Left lobe of liver (tissue), 2 donors: ENCODE measurements at places on chromosomes 2 and 18. TPM values are rescaled to one million over a fixed set of nuclear protein-coding genes. Genes with fewer than 3 reads are reported as not detected.

The RAB17 gene
- total RNA-seq = 88.5 TPM

The SERPINB11 gene
- not detected for total RNA-seq

The MYCN gene
- total RNA-seq = 0.73 TPM

The FBXO41 gene
- total RNA-seq = 0.33 TPM

The KIAA2012 gene
- total RNA-seq = 0.30 TPM

The IL1RL2 gene
- total RNA-seq = 2.5 TPM

The COLEC11 gene
- total RNA-seq = 40.1 TPM

The CFAP65 gene
- 0.05 TPM for total RNA-seq

The HOXD8 gene
- not detected for total RNA-seq

The DPYSL5 gene
- total RNA-seq = not detected

The CPLX4 gene
- total RNA-seq = not detected

The FTCDNL1 gene
- total RNA-seq = 7.8 TPM

DNA sequence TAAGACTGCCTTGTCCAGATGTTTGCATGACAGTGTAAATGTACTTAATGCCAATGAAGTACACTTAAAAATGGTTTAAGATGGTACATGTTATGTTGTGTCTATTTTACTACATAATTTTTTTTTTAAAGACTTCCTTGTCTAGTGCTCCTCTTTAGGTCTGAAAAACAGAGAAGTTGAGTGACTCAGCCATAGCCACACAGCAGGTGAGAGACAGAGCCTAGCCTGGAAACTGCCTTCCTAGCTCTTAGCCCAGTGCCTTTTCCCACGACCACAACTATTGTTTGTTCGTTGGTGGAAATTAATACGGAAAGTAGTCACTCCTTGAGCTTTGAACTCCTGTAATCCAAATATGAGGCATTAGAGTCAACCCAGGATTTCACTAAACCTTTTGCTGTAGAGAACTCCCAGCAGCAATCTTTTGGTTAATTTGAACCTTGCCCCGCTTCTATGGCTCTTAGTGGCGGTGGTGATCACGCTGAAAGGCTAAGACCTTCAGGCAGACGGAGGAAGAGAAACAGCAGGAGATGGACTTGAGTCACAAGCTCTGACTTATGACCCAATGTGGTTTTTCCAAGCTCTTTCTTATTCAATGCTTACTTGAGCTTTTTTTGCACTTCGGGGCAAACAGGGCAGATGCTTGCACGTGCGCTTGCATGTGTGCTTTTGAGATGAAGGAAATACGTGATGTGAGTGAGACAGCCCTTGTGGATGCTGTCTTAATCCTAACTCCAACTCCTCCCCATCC lies 21.2 kb downstream of the TRIB2 start:
- no peak for DNase-seq

- DNase-seq = no peak
Observed at GRCh38 chr2:97740590-97741182, 27.3 kb downstream of the ZAP70 start.

DNA sequence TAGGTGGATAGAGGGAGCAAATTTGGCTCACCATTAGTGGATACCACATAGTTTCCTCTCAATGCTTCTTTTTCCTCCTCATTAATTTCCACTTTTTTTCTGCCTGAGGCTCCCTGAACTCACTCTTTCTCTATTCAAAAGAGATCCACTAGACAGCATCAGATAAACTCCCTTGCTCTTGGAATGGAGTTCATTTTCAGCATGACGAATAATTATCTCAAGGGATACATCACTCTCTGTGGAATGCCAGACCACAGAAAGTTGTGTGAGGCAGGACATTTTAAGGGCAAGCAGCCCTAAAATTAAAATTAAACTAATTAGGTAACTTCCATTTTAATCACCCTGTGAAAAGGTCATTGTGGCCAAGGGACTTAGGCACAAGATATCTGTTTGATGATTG lies 1920.1 kb upstream of the CELF4 start:
- DNase-seq = no peak

DNA sequence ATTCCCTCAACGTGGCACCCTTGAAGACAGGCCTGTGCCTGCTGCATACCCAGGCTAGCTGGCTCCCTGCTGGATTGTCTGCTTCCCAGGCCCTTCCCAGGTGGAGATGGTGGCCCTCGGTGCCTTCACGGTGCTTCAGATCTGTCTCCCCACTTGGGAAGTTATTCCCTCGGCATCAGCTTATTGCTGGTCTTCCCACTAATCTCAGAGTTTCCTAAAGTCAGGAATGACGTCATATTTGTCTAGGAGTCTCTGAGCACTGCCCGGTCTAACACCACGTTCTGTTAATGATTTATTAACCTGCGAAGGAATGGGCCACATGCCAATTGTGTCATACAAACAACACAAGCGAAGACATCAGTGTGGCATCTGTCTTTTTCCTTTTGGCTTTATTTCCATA lies 269.8 kb upstream of the ID2 start:
- peak; percentile 90 for DNase-seq

DNA sequence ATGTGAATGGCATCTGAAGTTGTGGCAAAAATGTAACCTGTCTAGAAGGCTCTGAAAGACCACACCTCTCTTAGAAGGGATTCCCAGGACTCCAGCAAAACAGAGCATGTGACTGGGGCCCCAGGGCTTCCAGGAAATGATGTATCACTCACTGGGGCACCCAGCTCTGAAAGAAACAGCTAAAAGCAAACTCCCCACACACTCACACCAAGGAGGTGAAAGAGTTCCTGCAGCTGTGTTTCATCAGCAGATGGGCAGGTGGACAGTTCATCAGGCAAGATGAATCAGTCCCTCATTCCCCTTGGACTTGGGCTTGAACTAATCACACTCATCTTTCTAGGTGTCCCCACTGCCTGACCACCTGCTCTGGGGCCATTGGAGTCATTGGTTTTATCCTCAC lies 76.2 kb downstream of the CCBE1 start:
- no peak for DNase-seq

DNA sequence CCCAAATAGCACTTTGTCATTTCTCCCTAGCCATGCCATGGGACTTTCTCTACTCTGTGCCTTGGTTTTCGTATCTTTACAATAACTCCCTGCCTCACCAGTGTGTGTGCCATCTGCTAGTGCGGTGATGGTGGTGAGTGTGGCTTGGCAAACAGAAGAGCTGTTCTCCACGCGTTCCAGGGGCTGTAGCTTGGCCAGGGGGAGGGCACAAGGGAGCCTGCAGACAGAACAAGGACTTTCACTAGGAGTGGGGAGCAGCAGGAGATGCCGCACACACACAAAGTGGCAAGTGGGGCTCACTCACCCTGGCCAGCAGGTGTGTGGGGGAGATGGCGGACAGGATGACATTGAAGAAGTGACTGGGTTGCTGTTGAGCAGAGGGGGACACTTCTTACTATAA lies 196.9 kb downstream of the HAUS1 start:
- DNase-seq = no peak

DNA sequence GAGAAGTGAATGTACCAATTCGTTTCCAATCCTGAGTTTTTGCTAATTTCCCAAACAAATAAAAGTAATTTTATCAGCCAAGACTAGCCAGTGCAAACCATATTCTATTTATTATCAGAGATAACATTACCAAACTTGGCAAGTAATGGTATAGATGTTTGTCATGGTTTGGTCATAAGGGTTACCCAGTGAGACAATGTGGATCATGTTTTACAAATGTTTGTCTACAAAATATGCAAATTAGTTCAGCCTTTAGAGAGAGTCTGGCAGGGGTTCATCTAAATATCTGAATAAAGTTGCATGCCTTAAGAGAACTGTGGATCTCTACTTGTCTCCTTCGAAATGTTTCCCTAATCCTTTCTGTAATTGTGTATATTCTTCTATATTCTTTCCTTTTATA lies 152.2 kb downstream of the KCNH7 start:
- no peak for DNase-seq

GRCh38 chr2:84646514-84646913 lies 130.2 kb downstream of the DNAH6 start:
- no peak for DNase-seq

- DNase-seq = no peak
Observed at GRCh38 chr2:182858671-182859070, 7.8 kb downstream of the FRZB start.

DNA sequence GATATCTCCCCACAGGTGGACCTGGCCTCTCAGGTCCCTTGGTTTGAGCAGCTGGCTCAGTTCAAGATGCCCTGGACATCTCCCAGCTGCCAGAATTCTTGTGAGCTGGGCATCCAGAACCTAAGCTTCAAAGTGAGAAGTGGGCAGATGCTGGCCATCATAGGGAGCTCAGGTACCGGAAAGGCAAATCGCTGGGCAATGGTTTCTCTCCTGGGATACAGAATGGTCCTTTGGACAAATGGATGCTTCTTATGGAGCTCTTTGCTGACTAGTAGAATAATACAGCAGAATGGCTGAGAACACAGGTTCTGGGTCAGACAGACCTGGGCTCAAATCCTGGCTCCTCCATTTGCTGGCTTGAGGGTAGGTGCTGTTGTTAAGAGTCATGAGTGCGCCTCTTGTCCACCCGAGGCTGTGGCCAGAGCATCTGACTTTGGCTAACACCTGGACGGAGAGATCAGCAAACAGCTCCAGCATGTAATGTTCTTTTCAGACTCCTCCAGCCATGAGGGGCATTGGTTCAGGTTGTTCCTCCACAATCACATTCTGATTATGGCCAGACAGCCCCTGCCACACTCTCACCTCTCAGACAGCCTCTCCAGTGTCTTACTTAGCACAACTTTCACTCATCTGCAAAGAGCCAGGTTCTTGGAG lies 7.5 kb downstream of the ABCG8 start:
- peak; percentile 44 for DNase-seq

GRCh38 chr2:240722796-240723735 lies 31.4 kb downstream of the AQP12A start:
- DNase-seq = no peak

DNA sequence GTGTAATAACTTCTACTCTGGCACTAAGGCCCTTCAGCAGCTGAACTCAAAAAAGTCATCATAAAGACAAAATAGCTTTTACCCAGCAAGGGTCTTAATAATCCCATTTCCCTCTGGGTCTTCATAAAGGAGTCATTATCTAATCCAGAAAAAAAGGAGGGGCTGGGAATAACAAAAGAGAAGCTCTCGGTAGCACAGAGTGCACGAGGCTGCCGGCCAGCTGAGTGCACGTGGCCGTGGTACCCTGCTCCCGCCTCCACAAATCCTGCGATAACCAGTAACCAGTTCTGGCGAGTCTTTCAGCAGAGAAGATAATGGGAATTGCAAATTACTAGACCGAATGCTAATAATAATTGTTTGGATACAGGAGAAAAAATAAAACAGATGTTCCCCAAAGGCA lies 7.5 kb downstream of the NRP2 start:
- no peak for DNase-seq

GRCh38 chr2:101887328-101887727 lies 104.4 kb upstream of the IL1R2 start:
- DNase-seq = no peak

- no peak for DNase-seq
Observed at GRCh38 chr2:180033993-180034894, 27.1 kb upstream of the CWC22 start.

- no peak for DNase-seq
Observed at GRCh38 chr2:126826491-126826890, 72.2 kb upstream of the TEX51 start.

- no peak for DNase-seq
Observed at GRCh38 chr18:76255070-76255683, 239.9 kb downstream of the ZNF516 start.

DNA sequence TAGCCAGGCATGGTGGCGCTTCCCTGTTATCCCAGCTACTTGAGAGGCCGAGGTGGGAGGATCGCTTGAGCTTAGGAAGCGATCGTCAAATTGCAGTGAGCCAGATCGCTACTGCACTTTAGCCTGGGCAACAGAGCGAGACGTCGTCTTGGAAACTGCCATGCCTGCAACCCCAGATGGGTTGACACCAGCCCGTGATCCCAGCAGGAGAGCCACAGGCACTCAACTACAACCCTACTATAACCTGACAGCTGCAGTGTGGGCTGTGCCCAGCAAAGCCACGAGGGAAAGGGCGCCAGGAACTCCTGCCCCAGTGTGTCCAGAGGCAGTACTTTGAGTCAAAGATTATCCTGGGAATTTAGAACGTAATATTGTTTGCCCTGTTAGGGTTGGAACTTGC lies 85.6 kb downstream of the SS18 start:
- DNase-seq = no peak

- DNase-seq = peak; percentile 59
Observed at GRCh38 chr2:75064691-75065396, 106.4 kb downstream of the POLE4 start.

DNA sequence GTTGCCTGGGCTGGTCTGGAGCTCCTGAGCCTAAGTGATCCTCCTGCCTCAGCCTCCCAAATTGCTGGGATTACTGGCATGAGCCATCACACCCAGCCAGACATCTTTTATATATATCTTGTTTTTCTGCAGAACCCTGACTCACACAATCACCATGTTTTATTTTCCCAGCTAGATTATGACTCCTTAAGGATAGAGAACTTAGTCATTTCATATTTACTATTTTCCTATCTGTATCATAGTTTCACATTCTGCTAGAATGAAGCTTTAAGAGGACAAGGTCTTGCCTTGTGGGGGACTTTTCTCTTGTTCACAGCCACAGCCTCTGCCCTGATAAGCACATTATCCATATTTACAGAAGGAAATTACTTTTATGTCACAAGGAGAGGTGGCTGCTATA lies 73.9 kb downstream of the LBH start:
- no peak for DNase-seq

DNA sequence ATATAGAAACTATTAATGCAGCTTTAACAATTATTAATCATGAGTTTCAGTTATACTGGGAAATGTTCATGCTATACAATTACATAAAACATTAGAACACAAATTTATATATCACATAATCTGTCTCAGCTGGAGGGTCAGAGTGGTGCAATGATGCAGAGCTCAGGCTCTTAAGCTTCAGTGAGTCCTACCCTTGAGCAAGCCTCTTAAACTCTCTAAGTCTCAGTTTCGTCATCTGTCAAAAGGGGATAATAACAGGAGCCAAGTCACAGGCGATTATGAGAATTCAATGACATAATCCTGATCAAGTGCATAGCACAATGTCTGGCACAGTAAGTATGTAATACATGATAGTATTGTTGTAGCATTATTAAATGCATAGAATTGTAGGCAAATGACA lies 46.0 kb downstream of the LAMA1 start:
- no peak for DNase-seq

- DNase-seq = no peak
Observed at GRCh38 chr2:20125164-20125563, 73.7 kb upstream of the LAPTM4A start.

GRCh38 chr2:139854769-139855483 lies 1074.7 kb upstream of the NXPH2 start:
- DNase-seq = no peak

GRCh38 chr2:234588054-234588430 lies 91.2 kb upstream of the ARL4C start:
- no peak for DNase-seq

- no peak for DNase-seq
Observed at GRCh38 chr2:101817481-101817880, 120.0 kb downstream of the MAP4K4 start.

DNA sequence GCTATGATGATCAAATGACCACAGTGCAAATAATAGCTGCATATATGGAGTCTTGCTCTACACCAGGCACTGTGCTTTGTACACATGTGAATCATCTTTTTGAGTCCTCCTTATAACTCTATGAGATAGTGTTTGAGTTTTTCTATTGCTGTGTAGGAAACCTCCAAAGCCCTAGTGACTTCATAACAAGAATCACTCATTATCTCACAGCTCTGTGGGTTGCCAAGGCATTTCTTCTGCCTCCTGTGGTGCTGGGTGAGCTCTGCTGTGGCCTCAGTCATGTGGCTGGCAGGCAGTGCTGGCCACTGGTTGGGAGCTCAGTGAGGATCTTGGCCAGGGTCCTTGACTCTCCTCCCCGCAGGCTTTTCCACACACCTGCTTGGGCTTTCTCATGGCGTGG lies 153.4 kb downstream of the CAPN13 start:
- no peak for DNase-seq
